Stimulated activated CD8-positive, alpha-beta memory T cell treated with anti-CD3 and anti-CD28 coated beads, Interleukin-4, amount 100 ng/mL, for 1 hour (primary cell): ENCODE measurements at places on chromosomes 7 and 10.

DNA sequence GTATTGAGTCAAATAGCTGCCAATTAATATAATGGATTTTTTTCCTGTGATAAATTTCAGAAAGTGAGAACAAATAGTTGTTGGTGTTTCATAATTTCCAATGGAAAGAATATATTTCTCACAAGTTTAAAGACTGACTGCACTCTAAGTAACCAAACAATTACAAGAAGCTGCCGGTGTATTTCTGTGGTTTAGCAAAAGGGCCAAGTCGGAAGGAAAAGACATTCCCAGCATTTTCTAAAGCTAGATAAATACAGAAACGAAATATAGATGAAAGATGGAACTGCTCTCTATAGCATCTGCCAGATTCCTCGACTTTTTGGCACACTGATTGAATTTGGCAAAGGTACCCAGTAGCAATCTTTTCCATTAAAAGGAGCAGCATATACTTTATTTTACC, 92.7 kb upstream of the MKX start:
- DNase-seq = no peak

GRCh38 chr7:11737723-11738122, 94.3 kb downstream of the THSD7A start:
- DNase-seq = no peak

GRCh38 chr10:52900593-52900992, 128.0 kb upstream of the MBL2 start:
- no peak for DNase-seq

DNA sequence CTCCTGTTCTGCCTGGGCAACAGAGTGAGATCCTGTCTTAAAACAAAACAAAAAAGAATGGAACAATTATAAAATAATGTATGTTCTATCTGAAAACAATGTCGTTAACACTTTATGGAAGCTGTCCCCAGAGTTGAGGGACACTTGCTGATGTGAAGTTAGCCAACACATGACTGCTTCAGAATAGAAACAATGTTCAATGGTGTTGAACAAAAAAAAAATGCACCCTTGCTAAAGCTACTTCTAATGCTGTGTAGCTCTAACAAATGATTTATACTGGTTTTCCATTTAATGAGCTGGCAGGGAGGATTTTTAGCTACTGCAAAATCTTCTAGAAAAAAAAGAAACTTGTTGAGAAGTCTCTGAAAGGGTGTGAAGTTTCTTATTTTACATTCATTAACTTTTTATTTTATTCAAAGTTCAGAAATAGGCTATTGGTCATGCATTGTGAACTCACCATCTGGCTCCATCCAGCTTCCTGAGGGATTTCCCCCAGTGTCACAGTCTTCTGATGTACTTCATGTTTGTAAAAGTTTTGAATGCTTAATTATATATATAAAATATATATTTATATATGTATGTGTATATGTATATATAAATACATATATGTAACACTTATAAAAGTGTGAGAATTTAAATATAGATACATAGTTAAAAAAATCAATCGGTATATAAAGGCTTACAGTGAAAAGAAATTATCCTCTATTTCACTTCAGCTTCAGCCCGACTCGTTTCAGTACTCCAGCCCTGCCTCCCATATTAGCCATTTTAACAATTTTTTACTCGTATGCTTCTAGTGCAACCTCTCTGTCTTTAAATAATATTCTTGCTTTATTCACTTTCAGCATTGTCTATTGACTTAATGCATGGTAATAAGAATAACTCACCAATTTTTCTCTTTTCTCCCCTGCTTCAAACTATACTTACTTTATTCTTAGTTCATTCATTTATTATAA, 35.0 kb downstream of the HDAC9 start:
- DNase-seq = no peak

DNA sequence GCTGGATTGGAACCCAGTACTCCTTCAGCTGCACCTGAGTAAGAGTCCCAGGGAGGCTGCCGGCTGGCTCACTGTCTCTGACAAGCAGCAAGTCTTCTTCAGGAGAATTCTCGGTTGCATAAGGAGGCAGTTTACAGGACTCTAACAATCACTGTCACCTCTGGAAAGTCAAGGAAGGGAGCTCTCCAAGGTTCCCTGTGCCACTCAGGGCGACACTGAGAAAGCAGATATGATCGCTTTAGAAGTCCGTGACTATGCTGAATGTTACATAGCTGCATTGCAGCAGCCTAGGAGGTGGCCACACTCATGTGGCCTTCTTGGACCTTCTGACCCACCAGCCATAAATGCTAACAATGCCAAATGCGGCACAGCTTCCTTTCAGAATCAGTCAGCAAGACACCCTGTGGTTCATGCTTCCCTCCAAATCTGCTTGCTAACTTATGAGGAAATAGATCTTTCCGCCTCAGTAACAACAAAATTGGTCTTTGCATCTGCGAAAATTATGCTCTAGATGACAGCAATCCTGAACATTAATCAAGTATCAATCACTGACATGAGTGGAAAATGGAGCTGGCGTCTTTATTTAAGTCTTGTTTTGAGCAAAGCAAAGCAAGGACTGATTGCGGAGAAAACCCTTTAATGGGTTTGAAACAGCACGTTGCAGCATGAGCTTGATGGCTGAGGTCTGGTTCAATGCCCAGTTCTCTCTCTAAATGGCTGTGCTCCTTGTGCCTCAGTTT, 132.9 kb downstream of the ATXN7L1 start:
- DNase-seq = no peak

DNA sequence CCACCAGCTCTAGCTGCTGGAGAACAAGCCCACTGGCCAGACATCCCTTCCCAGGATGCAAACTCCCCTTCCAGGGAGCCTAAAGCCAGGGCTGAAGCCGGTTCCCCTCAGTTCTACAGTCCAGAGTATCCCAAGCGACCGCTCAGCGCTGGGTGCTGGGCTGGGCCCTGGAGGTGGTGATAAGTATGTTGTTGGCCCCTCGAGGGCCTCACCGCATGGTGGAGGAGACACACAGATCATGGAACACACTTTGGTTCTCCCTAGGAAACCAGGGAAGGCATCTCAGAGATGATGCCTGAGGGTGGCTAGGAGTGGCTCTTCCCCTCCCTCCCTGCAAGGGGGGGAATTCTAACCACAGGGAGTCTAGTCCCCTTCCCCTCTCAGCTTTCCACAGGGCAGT, 4.4 kb downstream of the PODXL start:
- DNase-seq = no peak

GRCh38 chr10:74955796-74956195, 129.4 kb downstream of the KAT6B start:
- no peak for DNase-seq

DNA sequence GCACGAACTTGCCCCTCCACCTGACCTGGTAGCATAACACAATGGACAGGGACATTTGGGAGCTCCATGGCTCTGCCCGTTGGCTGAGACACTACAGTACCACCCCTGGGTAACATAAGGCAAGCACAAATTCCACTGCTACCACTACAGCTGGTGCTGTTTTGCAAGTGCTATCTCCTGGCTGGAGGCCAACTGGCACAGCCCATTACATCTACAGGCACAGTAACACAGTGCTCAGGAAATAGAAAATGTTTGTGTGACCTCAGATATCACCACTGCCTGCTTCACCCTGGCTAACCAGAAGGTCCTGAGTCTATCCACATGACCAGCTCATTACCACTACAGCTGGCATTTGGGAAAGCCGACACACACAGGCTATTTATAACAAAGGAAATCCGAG, 631.1 kb upstream of the MBL2 start:
- DNase-seq = no peak

- DNase-seq = no peak
Observed at GRCh38 chr10:33010132-33011037, 52.4 kb upstream of the ITGB1 start.

GRCh38 chr7:104816537-104816936, 197.5 kb upstream of the KMT2E start:
- DNase-seq = no peak

- DNase-seq = no peak
Observed at GRCh38 chr10:36170943-36171501, 528.9 kb upstream of the FZD8 start.

- DNase-seq = no peak
Observed at GRCh38 chr10:33963729-33964128, 629.3 kb upstream of the NRP1 start.

- no peak for DNase-seq
Observed at GRCh38 chr7:4123823-4124222, 558.3 kb upstream of the FOXK1 start.

DNA sequence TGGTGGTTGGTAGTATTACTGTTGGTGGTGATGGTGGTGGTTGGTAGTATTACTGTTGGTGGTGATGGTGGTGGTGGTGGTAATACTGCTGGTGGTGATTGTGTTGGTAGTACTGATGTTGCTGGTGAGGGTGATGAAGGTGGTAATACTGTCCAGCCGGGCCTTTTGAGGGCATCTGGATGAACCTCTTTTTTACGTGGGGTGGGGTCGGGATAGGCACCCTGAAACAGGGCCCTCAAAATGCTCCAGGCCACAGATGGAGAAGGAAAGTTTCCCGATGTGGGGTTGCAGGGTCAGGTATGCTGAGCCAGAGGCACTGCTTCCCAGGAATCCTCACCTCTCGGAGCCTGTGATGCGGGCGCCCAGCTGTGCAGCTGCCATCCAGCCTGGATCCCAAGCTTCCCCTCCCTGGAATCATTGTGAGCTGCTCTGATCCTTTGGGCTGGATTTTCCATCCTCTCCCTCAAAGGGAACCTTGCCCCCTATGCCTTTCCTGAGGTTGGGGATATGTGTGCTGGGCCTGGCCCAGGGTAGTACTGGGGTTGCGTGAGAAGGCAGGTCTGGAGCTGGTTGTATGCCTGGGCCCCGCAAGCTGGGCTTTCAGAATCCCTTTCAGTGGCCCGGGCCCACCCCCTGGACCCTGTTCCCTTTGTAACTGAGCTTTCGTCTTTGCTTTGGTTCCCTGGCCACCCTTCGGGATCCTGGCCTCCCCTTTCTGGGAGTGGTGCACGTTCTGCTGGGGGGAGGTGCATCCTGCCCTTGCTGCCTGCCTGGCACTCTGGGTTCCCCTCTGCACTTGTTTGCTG, 43.3 kb downstream of the DOCK1 start:
- no peak for DNase-seq

DNA sequence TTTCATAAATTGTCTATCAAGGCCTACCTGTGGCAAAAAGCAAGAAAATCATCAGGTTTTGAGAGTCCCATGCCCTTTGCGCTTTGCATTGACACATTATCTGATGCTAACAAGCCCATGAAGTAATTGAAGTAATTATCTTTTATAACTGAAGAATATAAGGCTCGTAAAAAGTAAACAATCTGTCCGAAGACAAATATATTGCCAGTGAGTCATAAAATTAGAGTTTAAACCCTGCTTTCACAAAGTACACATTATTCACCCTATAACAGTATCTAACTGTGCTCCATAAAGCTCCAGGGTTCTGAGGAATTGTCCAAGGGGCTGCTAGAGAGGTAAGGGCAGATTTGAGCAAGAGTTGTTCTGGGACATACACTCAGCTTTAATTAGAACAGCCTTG, 102.3 kb upstream of the PPP1R3A start:
- DNase-seq = no peak

DNA sequence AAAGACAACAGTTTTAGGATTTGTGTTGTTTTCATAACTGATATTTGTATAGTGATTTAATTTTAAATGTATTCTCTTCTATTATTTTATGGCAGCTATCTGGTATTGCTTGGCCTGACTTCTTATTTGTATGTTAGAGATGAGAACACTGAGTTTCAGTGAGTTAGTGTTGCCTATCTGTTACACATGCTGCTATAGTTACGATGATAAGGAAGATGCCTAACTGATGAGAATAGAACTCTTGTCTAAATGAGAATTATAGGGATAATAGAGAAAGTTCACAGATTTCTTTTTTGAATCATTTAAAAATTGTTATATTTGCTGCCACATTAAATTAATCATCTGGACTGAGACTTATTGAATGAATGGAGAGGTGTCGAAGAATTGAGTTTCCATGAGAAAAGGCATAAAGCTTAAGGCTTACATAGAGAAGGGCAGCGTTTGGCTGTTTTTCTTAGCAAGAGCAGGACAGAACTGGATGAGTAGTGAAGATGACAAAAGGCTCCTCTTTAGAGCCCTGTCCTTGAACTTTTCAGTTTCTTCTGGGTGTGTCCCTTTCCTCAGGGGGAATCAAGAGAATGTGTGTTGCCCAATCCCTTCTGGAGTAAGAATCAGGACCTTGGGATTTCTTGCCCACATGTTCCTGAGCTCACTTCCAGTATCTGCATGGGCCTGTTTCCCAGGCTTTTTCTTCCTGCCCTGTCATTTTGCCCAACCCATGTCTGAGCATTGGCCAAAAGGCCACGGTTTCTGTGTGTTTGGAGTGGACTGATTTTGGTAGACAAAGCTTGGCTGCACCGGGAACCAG, 195.6 kb upstream of the CSTF2T start:
- DNase-seq = no peak

DNA sequence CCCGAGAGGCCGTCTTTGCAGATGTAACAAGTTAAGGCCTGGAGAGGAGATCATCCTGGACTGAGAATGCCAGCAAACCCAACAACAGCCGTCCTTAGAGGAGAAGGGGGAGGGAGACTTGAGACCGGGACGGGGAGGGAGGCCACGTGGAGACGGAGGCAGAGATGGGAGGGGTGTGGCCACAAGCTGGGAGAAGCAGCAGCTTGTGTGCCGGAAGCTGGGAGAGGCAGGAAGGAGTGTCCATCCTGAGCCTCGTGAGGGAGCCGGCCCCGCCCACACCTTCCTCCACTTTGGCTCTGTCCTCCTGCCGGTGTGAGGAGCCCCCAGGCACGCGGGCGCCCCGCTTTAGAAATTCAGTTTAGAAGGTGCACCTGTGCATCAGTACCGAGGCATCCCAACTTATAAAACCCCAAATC, 95.7 kb downstream of the DNAJB6 start:
- no peak for DNase-seq

GRCh38 chr10:3982746-3983442, 197.9 kb upstream of the KLF6 start:
- no peak for DNase-seq

- no peak for DNase-seq
Observed at GRCh38 chr7:55382251-55382650, 17.1 kb downstream of the LANCL2 start.

GRCh38 chr10:71217266-71218045, 5.1 kb downstream of the UNC5B start:
- DNase-seq = no peak

GRCh38 chr10:60029475-60029874, 123.1 kb upstream of the CCDC6 start:
- DNase-seq = no peak

GRCh38 chr7:157987906-157988305, 599.7 kb downstream of the PTPRN2 start:
- no peak for DNase-seq

GRCh38 chr10:132692311-132692710, 93.6 kb downstream of the NKX6-2 start:
- no peak for DNase-seq

- no peak for DNase-seq
Observed at GRCh38 chr10:122519144-122519543, 41.4 kb upstream of the DMBT1 start.

DNA sequence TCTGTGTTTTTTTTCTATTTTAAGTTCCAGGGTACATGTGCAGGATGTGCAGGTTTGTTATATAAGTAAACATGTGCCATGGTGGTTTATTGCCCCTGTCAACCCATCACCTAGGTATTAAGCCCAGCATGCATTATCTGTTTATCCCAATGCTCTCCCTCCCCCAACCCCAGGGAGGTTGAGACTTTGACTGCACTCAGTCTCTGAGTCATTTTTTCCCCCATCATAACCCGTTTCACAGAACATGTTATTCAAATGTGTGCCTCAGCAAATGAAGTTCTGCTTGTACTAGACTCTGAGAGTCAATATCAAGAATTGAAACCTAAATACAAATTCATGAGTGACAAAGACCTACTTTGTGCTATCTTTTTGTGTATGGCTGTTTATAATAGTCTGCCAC, 70.0 kb upstream of the CYP26C1 start:
- DNase-seq = no peak

GRCh38 chr10:80599424-80599847, 61.7 kb downstream of the SH2D4B start:
- no peak for DNase-seq
